NCI-H1436 treated with DMSO at 0.1 percent for 48 hours (cell line): ENCODE measurements at places on chromosomes 12 and 14.

- DNase-seq: no peak
These were observed 138.9 kb downstream of the CACNA1C start for GRCh38 chr12:2191534-2192153.

DNA sequence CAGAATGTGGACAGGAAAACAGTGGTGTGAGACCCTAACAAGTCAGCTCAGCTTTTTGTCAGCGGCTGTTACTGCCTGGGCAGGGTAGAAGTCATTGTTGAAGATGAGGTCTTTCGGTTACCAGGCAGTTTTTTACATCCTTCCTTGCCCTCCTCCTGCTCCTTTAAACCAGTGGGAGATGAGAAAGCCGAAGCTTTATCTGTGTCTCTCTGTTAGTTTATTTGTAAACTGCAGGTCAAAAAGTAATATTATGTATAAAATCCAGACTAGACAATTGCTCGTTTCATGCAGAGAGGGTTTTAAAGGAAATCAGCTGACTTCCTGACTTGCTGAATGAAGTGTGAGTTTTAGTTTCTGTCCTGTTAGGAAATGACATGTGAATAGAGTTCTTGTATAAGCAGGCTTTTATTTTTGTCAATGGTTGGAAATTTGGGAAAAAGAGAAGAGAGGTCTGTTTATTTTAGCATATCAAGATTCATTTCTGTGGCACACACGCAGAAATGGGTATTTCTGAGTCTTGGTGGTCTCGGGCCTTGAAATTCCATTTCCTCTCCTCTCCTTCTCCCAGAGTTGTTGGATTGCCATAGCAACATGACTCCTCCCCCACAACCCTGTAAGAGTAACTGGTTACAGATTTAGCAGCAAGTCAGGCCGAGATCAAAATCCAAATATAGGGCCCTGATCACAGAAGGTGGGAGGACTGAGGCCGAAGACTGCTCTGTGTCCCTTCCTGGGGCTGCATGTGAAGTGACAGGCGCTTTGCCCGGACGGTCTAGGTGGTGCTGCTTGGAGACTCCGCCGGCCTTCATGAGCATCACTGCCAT is 60.8 kb downstream of the SAMD4A start:
- DNase-seq: no peak

- DNase-seq: peak; percentile 59
These were observed at the start of gene KCNH3 for GRCh38 chr12:49538510-49539403. KCNH3 (plus strand) TSS chr12:49539030; CDS start chr12:49539417, 387 bp downstream.

DNA sequence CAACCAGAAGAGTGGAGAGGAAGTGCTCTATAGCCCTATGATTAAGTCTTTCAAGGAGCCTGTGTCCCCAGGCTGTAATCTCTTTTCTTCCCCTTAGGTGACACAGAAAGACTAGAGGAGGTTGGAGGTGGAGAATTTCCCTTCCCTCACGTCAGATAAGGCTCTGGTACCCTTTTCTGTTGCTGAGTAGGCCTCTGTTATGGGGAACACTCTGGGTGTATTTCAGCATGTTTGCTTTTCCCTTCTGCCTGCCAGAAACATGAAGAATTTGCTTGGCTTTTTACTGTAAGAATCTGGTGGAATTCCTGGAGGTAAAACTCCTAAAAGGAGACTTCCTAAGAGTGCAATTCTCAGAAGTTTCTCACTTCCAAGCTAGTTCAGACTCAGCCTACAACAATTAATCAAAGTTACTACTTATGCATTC is 58.3 kb downstream of the SIX1 start:
- DNase-seq: no peak
